H1 (cell line): ENCODE measurements at places on chromosomes 2 and 18. TPM values are rescaled to one million over a fixed set of nuclear protein-coding genes. Genes with fewer than 3 reads are reported as not detected.

The DPYSL5 gene
- polyA plus RNA-seq = 11.9 and 14.1 TPM in 2 replicates

The GALR1 gene
- 0.09 TPM in 2 replicates for polyA plus RNA-seq

The TGFA gene
- polyA plus RNA-seq = 1.8 and 2.1 TPM in 2 replicates

The TANK gene
- 3.4 and 7.0 TPM in 2 replicates for polyA plus RNA-seq

The SEMA4C gene
- 47.5 and 71.4 TPM in 2 replicates for polyA plus RNA-seq

The CYP26B1 gene
- polyA plus RNA-seq = 0.06 and 0.19 TPM in 2 replicates

The DCC gene
- polyA plus RNA-seq = 0.13 and 0.14 TPM in 2 replicates

The C2orf66 gene
- polyA plus RNA-seq = not detected in 2 replicates

The DSEL gene
- polyA plus RNA-seq = 1.8 and 3.0 TPM in 2 replicates

- no peaks in the 10 kb centered on the region for H3K27me3 ChIP-seq
- no peak for DNase-seq
- no peak overlapping the region for H3K27ac ChIP-seq
Measured at GRCh38 chr2:197205585-197206215, 104.9 kb downstream of the ANKRD44 start.

GRCh38 chr2:181363164-181363563 is 94.0 kb upstream of the ITGA4 start:
- H3K27ac ChIP-seq = no peak overlapping the region
- H3K4me1 ChIP-seq = no peaks in the 10 kb centered on the region
- H3K4me3 ChIP-seq = no peak overlapping the region
- DNase-seq = no peak
- no peaks in the 10 kb centered on the region for H3K27me3 ChIP-seq

- no peak for DNase-seq
- no peaks in the 10 kb centered on the region for H3K4me1 ChIP-seq
- no peaks in the 10 kb centered on the region for H3K27me3 ChIP-seq
- H3K4me3 ChIP-seq = no peak overlapping the region
- H3K36me3 ChIP-seq = peaks cover 23% of the 10 kb centered on the region
- no peak overlapping the region for H3K27ac ChIP-seq
Measured at GRCh38 chr2:174376967-174377366, 18.6 kb upstream of the SCRN3 start.

- H3K4me3 ChIP-seq = no peak overlapping the region
- no peak for DNase-seq
- no peaks in the 10 kb centered on the region for H3K36me3 ChIP-seq
- no peak overlapping the region for H3K27ac ChIP-seq
- H3K4me1 ChIP-seq = peaks cover 4% of the 10 kb centered on the region
Measured at GRCh38 chr2:26043862-26044696, 10.2 kb downstream of the RAB10 start.

DNA sequence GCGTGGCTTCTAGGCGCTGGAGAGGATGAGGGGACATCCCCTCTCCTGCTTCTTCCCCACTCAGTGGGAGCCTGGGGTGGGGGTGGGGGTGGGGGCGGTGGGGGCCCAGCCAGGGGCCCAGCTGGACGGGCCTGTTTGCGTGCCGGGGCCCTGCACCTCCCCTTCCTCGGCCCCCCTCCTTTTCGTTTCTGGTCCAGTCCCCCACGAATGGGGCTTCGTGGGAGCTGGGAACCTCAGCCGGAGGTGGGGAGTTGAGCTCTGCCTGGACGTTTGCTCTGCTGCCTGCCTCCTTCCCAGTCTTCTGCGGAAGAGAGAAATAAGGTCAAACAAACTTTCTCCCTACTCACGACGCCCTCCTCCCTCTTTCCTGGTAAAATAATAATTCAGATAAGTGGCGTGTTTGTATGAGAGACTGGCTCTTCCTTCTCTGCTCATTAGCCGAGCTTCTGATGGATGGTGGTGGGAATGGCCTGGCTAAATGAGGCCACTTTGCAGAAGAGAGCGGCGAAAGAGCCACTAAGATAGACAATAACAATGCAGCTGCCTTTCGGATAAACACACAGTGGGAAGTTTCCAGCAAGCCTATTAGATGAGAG is 782 bp downstream of the MTA3 start:
- H3K27me3 ChIP-seq = no peaks in the 10 kb centered on the region
- peak overlapping the region; percentile 85 for H3K4me3 ChIP-seq
- H3K36me3 ChIP-seq = peaks cover 44% of the 10 kb centered on the region
- peaks cover 13% of the 10 kb centered on the region for H3K4me1 ChIP-seq
- no peak for DNase-seq

DNA sequence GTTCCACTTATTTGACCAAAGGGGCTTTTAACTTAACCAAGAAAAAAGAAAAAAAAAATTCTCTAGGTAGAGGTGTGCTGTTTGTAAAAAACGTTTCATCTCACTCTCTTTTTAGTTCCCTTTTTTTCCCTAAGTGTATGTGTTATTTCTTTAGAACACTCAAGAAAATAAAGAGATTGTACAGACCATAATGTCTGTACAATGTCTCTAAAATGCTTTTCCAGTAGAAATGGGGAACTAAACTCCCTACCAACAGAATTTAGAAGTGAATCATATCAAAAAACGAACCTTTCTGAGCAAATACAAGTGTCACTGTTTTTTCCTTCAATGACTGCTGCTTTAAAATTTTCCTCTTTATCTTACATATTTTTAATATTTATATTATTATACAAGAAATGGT is 72.0 kb downstream of the CDH7 start:
- H3K4me1 ChIP-seq = no peaks in the 10 kb centered on the region
- no peaks in the 10 kb centered on the region for H3K36me3 ChIP-seq
- DNase-seq = no peak
- no peak overlapping the region for H3K4me3 ChIP-seq

GRCh38 chr2:215664847-215665525 is 229.1 kb upstream of the FN1 start:
- DNase-seq = no peak
- no peak overlapping the region for H3K4me3 ChIP-seq
- H3K27me3 ChIP-seq = no peaks in the 10 kb centered on the region
- H3K36me3 ChIP-seq = no peaks in the 10 kb centered on the region
- no peak overlapping the region for H3K27ac ChIP-seq

- H3K4me1 ChIP-seq = no peaks in the 10 kb centered on the region
- no peak overlapping the region for H3K4me3 ChIP-seq
- no peak overlapping the region for H3K27ac ChIP-seq
- H3K27me3 ChIP-seq = no peaks in the 10 kb centered on the region
Measured at GRCh38 chr2:157498483-157498882, 54.6 kb upstream of the CYTIP start.

GRCh38 chr18:74315464-74316256 is at the start of gene C18orf63:
C18orf63 (plus strand) TSS chr18:74315839; CDS start chr18:74317866, 2,027 bp downstream.
- no peak for DNase-seq
- no peaks in the 10 kb centered on the region for H3K4me1 ChIP-seq
- no peaks in the 10 kb centered on the region for H3K36me3 ChIP-seq
- H3K4me3 ChIP-seq = no peak within 1 kb of the TSS

DNA sequence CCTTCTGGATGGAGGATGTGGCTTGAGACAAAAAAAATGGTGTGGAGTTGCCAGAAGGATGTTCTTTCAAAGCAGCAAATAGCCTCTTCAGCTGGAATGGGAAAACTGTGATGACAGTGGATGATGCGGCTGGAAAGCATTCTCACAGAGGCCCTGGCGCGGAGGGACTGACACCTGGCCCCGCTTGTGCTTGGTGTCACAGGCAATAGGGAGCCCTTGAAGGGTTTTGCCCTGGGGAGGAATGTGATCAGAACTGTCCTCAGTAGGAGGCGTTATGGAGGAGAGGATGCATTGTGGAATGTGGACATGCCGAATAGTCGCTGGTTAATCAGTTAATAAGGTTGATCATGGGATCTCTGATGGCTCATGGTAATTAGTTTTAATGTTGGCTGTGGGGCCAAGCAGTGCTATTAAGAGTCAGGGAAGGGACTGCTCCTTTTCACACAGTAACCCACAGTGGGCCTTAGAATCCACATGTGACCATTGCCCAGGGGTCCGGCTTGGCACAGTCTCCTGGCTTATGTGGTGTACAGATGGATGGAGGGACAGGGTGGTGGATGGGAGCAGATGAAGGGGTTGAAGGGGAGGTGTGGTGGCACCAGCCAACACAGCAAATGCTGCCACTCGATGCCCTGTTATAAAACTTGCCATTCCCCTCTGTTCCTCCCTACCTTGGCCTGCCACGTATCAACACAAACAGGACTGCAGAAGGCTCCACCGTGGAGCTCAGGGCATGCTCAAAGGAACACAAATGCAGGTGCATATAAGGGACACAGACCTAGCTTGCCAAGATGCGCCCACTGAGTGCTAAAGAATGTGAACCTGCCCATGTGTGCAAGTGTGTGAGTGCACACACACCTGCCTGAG is 71.7 kb downstream of the CIB4 start:
- H3K27ac ChIP-seq = no peak overlapping the region
- no peaks in the 10 kb centered on the region; the same call in 1 of the 2 replicates for H3K27me3 ChIP-seq
- H3K4me1 ChIP-seq = peaks cover 6% of the 10 kb centered on the region
- no peak overlapping the region for H3K4me3 ChIP-seq

DNA sequence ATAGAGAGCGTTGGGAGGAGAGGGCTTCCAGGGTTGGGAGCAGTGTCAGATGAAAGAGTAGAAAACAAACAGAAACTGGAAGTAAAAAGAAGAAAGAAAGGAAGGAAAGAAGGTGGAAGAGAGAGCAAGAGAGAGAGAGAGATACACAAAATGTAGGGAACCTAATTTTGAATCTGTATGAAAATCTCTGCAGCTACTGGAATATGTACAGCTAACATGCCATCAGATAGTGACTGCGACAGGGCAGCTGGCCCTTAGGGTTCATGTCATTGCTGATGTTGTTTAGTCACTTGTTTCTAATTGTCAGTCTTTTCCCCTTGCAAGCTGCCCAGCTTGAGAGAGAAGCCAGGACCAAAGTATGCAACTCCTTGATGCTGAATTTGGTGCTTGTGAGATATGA is 85.8 kb downstream of the POLE4 start:
- no peak overlapping the region for H3K4me3 ChIP-seq
- H3K27me3 ChIP-seq = no peaks in the 10 kb centered on the region
- no peaks in the 10 kb centered on the region for H3K36me3 ChIP-seq

GRCh38 chr2:17975401-17975800 is 96.9 kb downstream of the KCNS3 start:
- H3K27ac ChIP-seq = no peak overlapping the region
- no peaks in the 10 kb centered on the region for H3K4me1 ChIP-seq
- no peak for DNase-seq
- no peak overlapping the region for H3K4me3 ChIP-seq
- H3K36me3 ChIP-seq = no peaks in the 10 kb centered on the region

GRCh38 chr2:46849721-46850556 is 65.7 kb downstream of the MCFD2 start:
- no peaks in the 10 kb centered on the region for H3K36me3 ChIP-seq
- no peaks in the 10 kb centered on the region; the same call in 1 of the 2 replicates for H3K27me3 ChIP-seq
- H3K4me3 ChIP-seq = no peak overlapping the region
- H3K27ac ChIP-seq = no peak overlapping the region
- DNase-seq = no peak

- no peak for DNase-seq
- no peak within 1 kb of the TSS for H3K4me3 ChIP-seq
- no peak within 1 kb of the TSS for H3K27ac ChIP-seq
- H3K27me3 ChIP-seq = no peaks in the 10 kb centered on the region
- no peaks in the 10 kb centered on the region for H3K4me1 ChIP-seq
Measured at GRCh38 chr2:85694052-85695025, at the start of gene GNLY. GNLY (plus strand) TSS chr2:85694358; CDS start chr2:85694419, 61 bp downstream.

GRCh38 chr18:50717563-50717962 is 102.3 kb downstream of the MRO start:
- DNase-seq = no peak
- H3K4me3 ChIP-seq = no peak overlapping the region
- H3K4me1 ChIP-seq = no peaks in the 10 kb centered on the region
- no peak overlapping the region for H3K27ac ChIP-seq

DNA sequence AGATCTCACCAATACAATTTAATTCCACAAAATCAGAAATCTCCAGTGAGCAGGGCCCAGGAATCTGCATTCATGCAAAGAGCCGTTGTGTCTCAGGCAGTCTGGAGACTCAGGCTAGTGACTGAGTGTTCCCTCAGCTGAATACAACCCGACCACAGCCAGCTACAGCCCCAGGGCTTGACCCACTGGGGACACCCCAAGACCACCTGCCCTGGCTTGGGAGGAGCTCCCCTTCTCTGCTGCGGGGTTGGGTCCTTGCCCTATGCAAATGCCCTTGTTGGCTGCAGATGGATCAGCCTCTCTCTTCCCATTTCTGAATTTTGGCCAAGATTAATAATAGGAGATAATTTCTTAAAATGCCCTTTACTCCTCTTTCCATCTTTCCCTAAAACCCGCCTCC is 157.7 kb downstream of the TWIST2 start:
- no peak for DNase-seq
- no peaks in the 10 kb centered on the region; the same call in 1 of the 2 replicates for H3K4me1 ChIP-seq
- H3K27ac ChIP-seq = no peak overlapping the region
- no peaks in the 10 kb centered on the region for H3K27me3 ChIP-seq
- no peak overlapping the region for H3K4me3 ChIP-seq

DNA sequence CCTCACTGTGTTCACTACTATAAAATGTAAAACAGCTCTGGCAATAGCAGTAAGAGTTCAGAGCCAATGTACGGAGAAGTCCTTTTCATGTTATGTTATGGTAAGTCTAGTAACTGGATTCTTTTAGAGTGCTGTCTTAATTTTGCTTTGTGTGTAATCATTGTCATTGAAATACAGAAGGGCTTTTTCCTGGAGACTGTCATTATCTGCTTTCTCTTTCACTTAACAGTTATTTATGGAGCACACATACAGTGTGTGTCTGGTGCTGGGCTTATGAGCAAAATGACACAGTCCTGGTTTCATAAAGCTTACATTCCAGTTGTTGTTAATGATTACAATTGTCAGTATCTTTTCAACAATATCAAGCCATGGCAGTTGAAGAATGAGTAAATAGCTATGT is 95.5 kb downstream of the CCDC102B start:
- no peaks in the 10 kb centered on the region for H3K27me3 ChIP-seq
- no peaks in the 10 kb centered on the region for H3K36me3 ChIP-seq
- DNase-seq = no peak
- no peak overlapping the region for H3K27ac ChIP-seq
- no peak overlapping the region for H3K4me3 ChIP-seq

DNA sequence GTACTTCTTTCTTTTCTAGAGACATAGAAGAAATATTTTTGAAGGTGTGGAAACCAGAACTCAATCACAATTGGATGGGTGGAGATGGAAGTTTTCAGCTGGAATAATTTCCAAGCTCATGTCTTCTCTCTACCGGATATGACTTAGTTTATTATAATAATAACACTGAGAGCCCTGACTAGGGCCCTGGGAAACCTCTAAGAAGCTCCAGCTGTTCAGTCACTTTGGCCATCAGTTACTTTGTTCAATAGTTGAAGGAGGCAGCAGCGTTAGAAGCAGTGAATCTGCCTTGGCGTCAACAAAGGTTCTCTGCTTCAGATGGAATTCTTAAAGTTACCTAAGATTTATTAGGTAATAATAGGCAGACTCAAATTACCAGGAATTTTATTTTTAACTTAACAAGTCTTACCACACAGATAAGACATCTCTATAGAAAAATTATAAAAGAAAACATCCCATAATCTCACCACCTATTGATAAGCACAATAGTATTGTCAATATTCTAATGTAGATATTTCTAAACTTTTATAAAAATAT is 293.8 kb upstream of the CHAC2 start:
- no peak overlapping the region for H3K27ac ChIP-seq
- no peaks in the 10 kb centered on the region for H3K4me1 ChIP-seq
- DNase-seq = no peak
- H3K36me3 ChIP-seq = no peaks in the 10 kb centered on the region

- H3K27ac ChIP-seq = no peak overlapping the region
- H3K4me3 ChIP-seq = no peak overlapping the region
- no peaks in the 10 kb centered on the region for H3K27me3 ChIP-seq
- no peak for DNase-seq
Measured at GRCh38 chr2:173196080-173196479, 120.4 kb downstream of the MAP3K20 start.

GRCh38 chr2:157107877-157108276 is 149.6 kb upstream of the GALNT5 start:
- H3K4me3 ChIP-seq = no peak overlapping the region
- no peaks in the 10 kb centered on the region for H3K27me3 ChIP-seq
- no peaks in the 10 kb centered on the region for H3K4me1 ChIP-seq
- no peaks in the 10 kb centered on the region for H3K36me3 ChIP-seq
- H3K27ac ChIP-seq = no peak overlapping the region
